ENCODE measurements at places on chromosomes 4 and X.

DNA sequence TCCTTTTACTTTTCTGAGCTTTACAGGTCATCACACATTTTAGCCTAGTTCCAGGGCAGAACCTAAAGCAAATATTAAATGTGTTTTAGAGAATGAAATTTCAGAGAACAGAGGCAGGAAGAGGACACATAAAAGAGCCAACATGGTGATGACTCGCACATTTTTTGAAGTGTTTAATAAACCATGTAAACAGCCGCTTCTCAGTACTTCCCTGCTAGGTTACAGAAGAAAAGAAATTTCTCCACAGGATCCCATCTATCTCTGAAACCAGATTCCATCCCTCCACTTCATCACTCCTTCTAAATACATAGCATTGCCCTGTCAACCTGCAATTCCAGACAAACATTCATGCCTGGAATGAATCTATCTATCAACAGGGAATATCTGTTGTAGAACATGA, 949.5 kb upstream of the PCDH7 start:
- no peak for DNase-seq

- DNase-seq, result no peak
Observed at GRCh38 chrX:2498781-2499302, 1.9 kb downstream of the DHRSX start.

- DNase-seq, result no peak
Observed at GRCh38 chr4:104942990-104943743, 203.5 kb upstream of the TET2 start.

DNA sequence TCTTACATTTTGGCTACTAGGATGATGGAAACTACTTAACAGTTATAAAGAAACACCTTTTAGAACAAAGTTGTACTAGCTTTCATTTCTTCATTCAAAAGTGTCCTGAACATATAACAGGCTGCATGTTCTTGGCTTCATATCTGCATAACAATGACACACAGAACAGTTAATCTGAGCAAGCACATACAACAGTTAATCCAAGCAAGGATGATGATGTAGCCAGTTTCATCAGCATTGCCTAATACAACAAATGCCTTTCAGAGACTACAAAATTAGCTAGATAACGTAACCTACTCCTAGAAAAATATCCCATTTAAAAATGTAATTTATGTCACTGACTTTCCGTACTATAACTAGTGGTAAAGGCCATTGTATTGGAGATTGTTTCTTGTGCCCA, 182.1 kb downstream of the SCFD2 start:
- no peak for DNase-seq

DNA sequence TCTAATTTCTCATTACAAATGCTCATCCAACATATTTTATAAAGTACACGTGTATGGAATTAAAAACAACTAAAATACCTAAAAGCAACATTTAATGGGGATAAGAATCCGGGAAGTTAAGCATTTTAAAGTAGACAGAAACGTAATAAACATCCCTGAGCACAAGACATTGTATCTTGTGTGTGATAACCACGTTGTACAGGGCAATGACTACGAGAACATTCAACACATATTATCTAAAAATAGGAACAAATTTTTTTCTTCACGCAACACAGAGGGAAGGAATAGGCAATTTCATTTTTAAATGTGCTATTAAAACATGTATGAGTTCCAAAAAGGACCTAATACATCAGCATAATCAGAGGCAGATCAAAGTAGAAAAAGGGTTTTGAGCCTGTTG, 49.5 kb downstream of the AMMECR1 start:
- no peak for DNase-seq

DNA sequence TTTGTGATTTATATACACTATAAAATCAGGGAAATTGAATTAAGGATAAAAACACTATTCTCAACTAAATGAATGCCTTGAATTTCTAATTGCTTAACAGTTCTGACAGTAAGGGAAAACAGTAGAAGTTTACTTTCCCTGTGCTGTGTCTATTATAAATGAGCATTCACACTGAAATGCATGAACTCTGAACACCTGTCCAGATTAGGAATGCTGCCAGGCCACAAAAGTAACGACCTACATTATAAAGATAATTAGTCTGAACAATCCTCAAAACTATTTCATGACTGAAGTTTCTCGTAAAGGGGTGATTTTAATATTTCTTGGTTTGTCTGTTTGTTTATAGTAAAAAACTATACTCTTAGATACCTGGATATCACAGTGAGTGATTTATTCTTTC, 2.0 kb downstream of the NDST3 start:
- no peak for DNase-seq

- DNase-seq, result no peak
Observed at GRCh38 chr4:154634058-154634457, 21.6 kb upstream of the FGG start.

DNA sequence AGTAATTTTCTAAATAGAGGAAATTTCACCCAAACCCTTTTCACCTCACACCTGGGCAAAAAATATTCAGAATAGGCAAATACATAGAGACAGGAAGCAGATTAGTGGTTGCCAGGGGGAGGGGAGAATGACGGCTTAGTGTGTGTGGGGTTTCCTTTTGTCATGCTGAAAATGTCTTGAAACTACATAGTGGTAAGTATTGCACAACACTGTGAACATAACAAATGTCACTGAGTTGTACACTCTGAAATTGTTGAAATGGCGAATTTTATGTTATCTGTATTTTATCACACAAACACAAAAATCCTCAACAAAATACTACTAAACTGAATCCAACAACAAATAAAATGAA, 60.7 kb upstream of the PLAC1 start:
- DNase-seq, result no peak

GRCh38 chr4:107850438-107850837, 25.7 kb downstream of the SGMS2 start:
- no peak for DNase-seq

DNA sequence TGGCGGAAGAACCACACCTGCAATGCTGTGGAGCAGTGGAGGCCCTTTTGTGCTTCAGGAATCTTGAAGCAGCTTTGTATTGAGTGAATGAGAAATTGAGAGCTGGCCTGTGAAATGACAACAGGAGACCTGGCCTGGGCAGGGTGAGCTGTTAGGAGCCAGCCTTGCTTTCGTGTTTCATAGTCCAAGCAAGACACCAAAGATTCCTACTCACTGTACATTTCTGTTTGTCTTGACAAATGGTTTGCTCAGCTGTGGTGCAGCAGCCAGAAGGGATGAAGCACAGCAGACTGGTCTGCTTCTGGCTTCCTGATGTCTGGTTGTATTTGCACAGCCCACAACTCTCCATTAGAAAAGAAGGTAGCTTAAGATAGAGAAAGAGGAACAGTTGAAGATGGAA, 96.5 kb downstream of the GATB start:
- DNase-seq, result no peak

GRCh38 chr4:180828455-180829018, 1414.7 kb upstream of the TENM3 start:
- peak; percentile 35 for DNase-seq

GRCh38 chr4:76011700-76012387, 4.5 kb upstream of the CXCL9 start:
- DNase-seq, result no peak

DNA sequence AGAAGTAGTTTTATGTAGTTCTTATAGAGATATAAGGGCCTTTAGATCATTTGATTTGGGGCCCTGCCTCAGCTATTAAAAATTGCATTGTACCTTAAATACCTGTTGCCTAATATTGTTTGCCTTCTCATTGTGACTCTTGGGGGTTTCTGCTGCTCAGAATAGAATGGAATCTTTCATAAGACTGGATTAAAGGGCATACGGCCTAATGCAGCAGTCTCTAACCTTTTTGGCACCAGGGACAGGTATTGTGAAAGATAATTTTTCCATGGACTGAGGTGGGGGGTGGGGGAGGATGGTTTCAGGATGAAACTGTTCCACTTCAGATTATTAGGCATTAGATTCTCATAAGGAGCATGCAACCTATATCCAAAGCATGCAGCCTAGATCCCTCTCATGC, 46.2 kb downstream of the TMEM164 start:
- no peak for DNase-seq

- no peak for DNase-seq
Observed at GRCh38 chr4:15234856-15235126, 193.0 kb upstream of the C1QTNF7 start.

DNA sequence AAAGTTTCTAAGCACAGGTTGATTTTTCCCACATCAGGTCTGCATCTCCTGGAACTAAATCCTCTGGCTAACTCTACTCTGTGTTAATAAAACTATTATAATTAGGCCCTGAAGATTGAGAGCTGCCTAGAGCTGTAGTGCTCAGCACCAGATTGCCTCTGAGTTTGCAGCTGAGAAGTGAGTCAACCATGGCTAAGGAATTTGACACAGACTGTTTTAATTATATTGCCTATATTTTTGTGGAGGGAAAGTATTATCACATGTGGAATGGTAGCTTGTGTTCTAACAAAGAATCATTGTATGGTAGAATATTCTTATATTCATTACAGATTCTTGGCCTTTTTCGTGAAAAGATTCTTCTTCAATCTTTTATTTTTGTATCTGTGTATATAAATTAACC, 1907.6 kb upstream of the TENM3 start:
- no peak for DNase-seq

DNA sequence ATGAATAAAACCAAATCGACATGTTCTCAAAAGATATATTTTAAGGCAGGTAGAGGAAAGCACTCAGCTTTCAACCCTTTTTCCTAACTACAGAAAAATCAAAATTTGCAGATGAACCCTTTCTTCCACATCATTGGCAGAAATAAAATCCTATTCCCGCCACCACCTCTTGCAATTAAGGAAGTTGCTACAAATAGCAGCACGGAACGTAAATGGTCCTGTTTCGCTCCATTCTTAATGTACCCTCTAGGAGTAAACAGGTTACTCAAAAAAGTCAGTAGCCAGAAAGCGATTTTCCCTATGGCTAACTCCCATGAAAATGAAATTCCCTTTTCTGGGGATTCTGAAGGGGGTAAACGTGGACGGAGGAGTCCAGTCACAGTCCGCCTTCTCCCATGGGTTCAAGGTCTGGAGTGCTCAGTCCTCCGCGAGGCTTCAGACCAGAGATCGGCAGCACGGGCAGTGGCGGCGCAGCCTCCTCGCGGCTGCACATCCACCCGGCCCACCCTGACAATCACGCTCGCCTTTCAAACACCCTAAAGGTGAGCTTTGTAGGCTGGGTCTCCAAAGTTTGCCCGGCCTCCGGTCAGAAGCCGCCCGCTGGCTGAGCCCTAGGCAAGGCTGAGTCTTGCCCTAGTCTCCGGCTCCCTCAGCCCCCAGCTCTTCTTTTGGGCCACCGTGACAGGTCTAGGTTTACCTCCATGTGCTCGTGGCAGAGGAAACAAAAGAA, 1.8 kb downstream of the ATP11C start:
- DNase-seq, result no peak

- DNase-seq, result no peak
Observed at GRCh38 chr4:114156371-114156770, 176.9 kb upstream of the ARSJ start.

DNA sequence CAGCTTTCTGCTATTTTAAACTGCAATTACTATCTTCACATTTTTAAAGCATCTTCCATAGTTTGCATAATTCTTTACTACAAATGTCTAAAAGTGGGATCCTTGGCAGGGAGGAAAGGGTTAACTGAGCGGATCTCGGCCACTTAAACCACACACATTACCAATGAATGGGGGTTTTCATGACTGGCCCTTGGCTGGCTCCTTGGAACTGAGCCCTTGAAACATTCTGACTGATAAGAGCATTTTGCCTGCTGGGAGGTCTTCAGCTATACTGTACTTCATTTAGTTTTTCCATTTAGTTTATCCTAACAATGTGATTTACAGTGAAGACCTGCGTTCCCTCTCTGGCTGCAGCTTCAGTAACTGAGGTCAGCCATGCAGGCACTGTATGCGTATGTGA, 31.7 kb upstream of the MFAP3L start:
- no peak for DNase-seq

DNA sequence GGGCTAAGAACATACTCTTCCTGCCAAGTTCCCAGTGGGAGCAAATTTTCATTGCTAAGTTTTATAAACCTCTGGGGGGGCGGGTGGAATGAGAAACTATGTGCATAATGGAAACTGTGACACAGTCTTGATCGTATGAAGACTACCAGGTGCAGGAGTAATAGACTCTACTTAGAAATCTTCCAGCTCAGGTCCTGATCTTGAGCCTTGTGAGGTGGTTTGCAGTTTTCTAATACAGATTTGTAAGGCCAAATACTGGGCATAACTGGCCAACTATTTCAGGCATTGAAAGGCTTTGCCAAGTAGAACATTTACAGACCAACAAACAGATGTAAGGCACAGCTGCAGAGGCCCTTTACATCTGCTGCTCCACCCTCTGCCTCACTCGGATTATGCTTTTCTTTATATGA, 89.7 kb upstream of the CBR4 start:
- no peak for DNase-seq

DNA sequence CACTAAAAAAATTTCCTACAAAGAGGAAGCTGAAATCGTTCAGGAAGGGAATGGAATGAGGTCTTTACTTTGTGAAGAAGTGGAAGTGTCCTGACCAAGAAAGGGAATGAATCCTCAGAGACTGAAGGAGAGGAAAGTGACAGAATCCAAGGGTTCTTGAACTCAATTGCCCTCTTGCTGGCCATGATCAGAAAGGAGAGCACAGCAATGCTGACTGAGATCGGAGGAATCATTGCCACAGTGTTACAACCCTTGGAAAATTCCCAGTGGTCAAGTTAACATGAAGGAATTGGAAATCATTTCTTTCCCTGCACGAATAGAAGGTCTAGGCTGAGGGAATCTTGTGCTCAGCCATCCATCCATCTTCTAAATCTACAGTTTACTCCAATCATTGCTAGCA, 190.0 kb upstream of the NEIL3 start:
- no peak for DNase-seq

GRCh38 chr4:131595140-131595539, 1554.0 kb upstream of the PCDH10 start:
- no peak for DNase-seq

- DNase-seq, result no peak
Observed at GRCh38 chr4:95541889-95542607, 6.7 kb downstream of the UNC5C start.

DNA sequence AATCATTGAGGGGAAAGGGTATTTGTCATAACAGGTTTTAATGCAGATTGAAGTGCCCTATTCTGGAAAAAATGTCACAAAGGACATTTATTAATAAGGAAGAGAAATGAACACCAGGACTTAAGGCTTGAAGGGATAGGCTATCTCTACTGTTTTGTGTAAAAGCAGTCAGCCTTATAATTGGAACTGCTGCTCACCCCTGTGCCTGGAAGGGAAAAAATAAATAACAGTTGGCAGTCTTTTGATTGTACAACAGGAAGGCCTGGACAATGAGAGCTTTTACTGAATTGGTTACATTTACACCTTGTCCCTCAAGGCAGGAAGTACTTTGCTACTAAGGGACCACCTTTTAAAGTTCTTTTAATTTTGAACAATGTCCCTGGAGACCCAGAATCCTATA, 17.8 kb upstream of the MAGED4 start:
- no peak for DNase-seq
